ENCODE measurements at places on chromosomes 11 and 22.
A peak's percentile ranks its signal among the peaks of the same experiment; 100 is the strongest.

GRCh38 chr11:45045683-45046471 lies 95.2 kb upstream of the TP53I11 start:
- DNase-seq = no peak

- no peak for DNase-seq
These were observed 196.4 kb downstream of the DBX1 start for GRCh38 chr11:19963697-19964387.

- no peak for DNase-seq
These were observed 25.0 kb upstream of the EED start for GRCh38 chr11:86219311-86220193.

- DNase-seq = no peak
These were observed 920.9 kb upstream of the FAT3 start for GRCh38 chr11:91303749-91304148.

DNA sequence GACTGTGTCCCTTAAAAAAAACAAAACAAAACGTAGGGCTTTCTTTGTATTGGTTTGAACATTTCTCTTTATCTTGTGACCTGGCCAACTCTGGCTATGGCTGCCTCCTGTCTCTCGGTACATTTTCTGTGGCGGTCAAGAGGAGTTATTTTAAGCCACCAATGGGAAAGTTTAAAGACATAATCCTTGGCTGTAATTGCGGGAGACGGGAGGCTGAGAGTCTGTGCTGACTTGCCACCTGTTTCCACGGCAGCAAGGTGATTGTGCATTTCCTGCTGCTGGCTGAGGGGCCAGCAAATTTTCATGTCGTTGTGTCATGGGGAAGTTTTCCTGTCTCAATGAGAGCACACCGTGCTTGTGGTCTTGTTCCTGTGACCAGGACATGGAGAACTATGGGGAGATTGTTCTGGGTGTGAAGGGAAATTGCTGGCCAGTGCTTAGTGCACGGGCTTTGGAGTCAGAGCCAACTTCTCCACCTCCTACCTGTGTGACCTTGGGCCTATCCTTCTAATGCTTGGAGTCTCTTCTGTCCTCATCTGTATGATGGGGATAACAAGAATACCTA lies 11.0 kb downstream of the PTPRJ start:
- DNase-seq = peak; percentile 64

- DNase-seq = peak; percentile 64
These were observed 1.3 kb downstream of the PAFAH1B2 start for GRCh38 chr11:117145393-117145761.

DNA sequence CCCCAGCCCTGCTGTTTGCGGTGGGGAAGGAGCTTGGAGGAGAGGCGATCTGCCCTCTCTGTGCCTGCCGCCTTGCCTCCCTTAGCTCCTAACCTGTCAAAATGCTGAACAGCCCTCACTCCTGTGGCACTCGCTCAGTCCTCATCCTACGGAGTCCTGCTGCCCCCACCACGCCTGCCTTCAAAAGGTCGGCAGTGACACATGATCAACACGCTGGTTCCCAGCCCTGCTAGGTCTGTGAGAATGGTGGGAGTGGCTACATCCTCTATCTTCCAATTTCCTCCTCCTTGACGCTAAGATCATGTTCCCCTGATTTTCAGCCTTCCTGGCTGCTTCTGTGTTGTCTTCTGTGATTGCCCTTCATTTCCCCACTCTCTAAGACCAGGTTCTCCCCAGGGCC lies 120.2 kb upstream of the TBCEL start:
- DNase-seq = no peak

DNA sequence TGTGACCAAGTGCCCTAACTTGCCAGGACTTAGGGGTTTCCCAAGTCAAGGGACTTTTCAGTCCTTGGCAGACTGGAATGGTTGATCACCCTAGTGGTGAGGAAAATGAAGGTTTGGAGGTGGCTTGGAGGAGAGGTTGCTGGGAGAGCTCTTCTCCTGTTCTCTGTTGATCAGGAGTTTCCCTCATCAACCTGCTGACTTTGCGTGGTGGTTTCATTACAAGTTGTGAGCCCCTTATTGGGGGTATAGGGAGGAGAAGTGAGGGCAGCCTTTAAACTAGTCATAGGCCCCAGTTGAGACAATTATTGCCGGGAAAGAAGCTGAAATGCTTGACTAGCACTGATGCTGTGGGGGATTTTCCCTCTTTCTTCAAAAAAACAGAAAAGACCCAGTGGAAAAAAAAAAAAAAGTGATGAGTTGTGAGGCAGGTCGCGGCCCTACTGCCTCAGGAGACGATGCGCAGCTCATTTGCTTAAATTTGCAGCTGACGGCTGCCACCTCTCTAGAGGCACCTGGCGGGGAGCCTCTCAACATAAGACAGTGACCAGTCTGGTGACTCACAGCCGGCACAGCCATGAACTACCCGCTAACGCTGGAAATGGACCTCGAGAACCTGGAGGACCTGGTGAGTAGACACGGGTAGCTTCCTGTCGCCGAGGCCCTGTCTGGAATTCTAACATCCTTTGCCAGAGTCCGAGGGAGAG lies at the start of gene CXCR5:
TSS of gene CXCR5 (plus strand) at position 525 of the 704 bp plus-strand sequence. CDS start at position 575, 50 bp downstream.
- DNase-seq = no peak

DNA sequence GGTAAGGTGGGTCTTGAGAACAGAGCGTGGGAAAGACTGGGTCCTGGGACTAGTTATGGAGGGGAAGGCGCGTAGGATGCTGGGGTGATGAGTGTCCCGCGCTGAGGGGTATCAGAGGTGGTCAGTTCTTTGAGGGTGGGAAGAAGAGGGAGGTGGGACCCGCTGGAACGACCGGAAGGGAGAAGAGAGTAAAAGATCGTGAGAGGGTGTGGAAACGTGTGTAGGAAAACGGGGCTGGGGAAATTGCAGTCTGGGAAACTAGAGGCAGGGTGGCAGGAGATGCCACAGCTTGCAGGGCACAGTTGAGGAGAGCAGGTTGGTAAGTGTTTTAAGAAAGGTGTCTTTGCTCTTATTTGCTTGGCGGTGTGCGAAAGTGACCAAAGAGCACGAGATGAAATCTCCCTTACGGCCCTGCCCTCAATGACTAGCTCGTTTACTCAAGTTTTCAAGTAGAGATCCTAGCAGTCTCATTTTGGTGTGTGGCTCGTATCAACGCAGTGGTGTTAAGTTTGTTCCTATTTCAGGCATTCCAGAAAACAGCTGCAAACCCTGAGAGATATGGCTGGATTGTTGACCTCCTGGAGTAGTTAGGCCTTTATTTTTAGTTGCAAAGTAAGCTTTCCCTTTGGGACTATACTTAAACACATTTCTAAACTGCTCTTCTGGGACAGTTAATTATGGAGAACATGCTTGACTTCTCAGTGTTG lies 615 bp downstream of the STT3A start:
- peak; percentile 54 for DNase-seq

DNA sequence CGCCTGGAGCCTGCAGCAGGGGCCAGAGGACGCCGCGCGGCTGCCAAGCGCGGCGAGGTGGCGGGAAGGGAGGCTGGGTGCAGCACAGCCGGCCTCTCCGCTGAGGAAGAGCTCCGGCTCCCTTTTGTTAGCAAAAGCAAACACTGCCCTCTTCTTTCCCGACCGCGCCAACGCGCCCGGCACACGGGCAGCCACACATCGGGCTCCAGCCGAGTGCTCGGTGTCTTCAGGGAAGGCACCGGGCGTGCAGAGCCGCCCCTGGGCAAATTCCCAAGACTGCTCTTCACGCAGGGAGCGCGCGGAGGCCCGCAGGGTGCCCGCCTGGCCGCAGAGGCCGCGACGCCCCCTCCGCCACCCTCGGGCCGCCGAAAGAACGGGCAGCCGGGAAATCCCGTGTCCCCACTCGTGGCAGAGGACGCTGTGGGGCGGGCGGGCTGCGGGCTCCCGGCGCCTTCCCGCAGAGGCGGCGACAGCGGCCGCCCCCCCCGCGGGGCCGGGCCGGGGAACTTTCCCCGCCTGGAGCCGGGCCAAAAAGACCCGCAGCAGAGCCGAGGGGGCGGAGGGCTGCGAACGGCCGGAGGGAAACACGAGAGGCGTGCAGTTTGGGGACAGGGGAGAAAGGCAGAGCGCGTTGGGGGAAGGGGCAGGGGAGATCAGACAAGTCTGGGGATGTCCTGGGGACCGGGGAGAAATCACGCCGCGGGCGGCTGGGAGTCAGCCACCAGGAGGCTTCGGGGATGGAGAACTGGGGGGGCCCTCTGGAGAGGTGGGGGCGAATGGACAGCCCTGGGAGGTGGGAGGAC lies 931 bp downstream of the CADM1 start:
- DNase-seq = peak; percentile 69

DNA sequence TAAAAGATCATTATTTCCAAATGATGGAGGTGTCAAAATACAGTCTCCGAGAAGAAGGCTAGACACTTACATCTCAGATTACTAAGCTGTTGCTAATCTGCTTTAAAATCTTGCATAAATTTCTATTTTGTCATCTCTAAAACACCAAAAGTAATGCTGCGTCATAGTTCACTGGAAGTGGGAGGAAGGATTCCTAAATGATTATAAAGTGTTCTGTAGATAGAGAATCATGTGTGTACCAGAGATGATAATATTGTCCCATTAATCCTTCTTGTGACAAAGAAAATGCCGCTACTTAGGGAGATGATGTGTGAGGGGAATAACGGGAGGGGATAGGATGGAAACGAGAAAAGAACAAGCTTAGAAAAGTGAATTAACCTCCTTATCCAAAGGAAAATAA lies 268.6 kb downstream of the JRKL start:
- DNase-seq = no peak

DNA sequence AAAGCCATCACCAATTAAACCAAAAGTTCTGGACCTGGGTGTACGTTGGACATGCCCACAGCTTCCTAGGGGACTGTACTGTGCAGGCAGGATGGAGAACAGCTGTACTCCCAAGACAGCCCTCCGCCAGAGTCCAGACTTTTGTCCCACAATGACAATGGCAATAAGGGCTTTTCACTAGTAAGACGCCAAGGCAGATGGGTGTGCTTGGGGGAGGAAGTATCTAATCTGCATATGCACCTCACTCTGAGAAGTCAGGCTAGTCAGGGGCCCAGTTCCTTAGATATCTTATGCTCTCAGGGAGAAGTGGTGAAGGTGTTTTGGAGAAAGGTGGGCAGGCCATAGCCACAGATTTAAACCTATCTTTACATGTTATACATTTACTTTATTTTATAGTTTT lies 85.1 kb upstream of the USP47 start:
- no peak for DNase-seq

DNA sequence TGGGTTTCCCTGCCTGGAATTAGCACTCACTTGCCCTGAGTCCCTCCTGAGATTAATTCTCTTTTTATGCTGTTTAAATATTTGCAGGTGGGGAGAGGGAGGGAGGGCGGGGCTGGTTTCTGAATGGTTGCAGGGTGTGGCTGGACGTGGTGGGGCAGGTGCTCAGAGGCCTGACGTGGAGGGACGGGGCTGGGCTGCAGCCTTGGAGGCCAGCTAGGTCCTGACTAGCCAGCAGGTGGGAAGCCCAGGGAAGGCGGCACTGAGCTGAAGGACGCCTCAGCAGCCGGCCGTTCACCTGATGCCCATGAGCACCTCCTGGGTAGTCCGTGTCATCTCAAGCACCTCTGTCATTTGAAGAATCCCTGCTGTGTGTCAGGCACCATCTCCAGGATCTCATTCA lies 21.3 kb downstream of the SGSM1 start:
- no peak for DNase-seq

- DNase-seq = no peak
These were observed 14.8 kb upstream of the TSPAN18 start for GRCh38 chr11:44711787-44712608.

DNA sequence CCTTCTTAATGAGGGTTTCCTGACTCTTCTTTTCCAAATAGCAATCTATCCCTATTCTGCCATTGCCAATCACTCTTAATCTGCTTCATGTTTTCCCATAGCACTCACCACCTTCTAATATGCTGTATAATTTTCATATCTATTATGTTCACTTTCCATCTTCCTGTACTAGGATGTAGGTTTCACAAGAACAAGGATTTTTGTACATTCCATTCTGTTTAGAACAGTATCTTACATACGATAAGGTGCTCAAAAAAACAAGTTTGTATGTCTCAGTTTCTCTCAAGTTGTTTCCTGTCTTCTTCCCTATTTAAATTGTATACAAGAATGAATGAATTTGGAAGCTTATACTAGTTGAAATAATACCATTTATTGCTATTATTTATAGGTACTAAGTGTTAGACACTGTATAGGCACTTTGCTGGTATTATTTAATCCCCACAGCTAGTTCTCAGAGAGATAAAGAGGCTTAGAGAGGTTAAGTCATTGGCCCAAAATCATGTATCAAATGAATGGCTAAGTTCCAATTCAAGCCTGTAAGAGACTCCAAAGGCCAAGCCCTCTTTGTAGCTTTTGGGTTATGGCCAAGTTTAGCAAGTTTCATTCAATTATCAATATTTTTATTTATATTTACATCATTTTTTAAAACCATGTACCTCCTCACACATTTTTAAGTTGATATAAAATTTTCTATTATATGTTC lies 134.7 kb downstream of the PAX6 start:
- no peak for DNase-seq

GRCh38 chr22:44870021-44870420 lies 117.6 kb downstream of the ARHGAP8 start:
- DNase-seq = no peak

- no peak for DNase-seq
These were observed 85.2 kb downstream of the PHF21A start for GRCh38 chr11:46036009-46036408.

DNA sequence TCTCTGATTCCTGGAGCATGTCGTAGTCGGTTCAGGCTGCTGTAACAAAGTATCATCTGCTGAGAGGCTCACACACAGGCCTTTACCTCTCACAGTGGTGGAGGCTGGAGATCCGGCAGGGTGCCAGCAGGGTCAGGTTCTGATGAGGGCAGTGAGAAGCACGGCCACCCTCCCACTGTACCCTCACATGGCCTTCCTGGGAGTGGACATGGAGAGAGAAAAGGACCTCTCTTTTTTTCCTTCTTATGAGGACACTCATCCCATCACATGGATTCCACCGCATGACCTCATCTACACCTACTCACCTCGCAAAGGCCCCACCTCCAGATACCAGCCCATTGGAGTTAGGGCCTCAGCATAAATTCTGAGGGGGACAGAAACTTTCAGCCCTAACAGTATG lies 99.5 kb downstream of the BCR start:
- no peak for DNase-seq

DNA sequence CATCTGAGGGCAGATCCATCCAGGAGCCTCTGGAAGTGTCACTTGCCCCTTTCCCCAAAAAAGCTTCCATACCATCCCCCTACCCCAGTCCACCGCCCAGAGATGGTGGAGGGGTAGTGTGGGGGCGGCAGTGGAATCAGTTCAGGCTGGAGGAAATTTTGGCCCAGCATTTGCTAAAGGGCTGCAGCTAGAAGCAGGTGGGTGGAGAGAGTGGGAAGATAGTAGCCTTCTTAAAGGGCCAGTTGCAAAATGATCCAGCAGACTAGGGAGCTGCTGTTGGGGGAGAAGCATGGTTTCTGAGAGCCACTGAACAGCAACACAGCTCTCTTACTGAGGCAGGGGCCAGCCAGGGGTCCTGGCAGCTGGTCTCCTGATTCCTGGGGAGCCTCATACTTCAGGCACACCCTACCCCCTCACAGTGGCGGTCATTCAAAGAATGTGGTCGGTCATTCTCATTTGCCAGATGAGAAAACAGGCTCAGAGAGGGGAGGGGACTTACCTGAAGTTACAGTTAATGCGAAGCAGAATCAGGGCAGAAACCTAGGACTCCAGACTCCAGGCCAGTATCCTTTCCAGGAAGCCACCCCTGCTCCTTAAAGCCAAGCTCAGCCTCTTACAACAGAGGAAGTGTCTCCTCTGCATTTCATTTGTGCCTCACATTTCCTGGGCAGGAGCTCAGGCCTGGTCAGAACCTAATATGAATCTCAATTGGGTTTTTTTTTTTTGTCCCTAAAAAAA lies 5.4 kb downstream of the SEC14L2 start:
- no peak for DNase-seq

GRCh38 chr22:45677063-45677462 lies 5.4 kb downstream of the ATXN10 start:
- DNase-seq = no peak
